Glutamatergic neuron (in vitro differentiated cells): ENCODE measurements at places on chromosomes 1 and 21. TPM values are rescaled to one million over a fixed set of nuclear protein-coding genes. Genes with fewer than 3 reads are reported as not detected.

DNA sequence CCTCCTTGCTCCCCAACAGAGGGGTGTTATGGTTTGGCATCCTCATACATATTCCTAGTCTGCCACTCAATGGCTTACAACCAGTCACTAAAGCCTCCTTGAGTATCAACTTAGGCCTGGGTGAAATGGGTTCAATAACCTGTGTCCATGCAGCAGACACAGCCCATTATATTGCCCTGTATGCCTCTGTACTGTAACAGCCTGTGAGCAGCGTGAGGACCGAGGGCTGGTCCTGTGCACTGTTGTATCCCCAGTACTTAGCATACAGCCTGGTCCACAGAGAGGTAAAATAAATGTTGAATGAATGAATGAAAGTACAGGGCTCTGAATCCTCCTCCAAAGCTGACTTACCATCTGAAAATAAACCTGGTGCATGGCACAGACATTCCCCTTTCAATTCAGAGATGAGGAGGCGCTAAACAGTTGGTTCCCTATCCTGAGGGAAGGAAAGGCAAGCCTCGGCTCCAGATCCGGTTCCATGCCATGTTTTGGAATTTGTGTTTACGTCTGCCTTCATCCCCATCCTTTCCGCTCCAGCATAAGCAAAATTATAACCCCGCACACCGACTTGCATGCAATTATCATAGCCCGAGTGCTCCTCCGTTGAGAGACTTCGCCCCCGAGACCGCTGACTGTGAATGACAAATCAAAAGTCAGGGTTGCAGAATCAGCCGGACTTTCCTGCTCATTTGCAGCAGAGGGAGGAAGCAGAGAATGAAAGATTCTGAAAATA, 45.0 kb upstream of the DNAJC6 start:
- DNase-seq: peak; percentile 76
- H3K36me3 ChIP-seq: no peaks in the 10 kb centered on the region
- H3K27ac ChIP-seq: peak overlapping the region; percentile 1
- peaks cover 9% of the 10 kb centered on the region for H3K4me1 ChIP-seq

DNA sequence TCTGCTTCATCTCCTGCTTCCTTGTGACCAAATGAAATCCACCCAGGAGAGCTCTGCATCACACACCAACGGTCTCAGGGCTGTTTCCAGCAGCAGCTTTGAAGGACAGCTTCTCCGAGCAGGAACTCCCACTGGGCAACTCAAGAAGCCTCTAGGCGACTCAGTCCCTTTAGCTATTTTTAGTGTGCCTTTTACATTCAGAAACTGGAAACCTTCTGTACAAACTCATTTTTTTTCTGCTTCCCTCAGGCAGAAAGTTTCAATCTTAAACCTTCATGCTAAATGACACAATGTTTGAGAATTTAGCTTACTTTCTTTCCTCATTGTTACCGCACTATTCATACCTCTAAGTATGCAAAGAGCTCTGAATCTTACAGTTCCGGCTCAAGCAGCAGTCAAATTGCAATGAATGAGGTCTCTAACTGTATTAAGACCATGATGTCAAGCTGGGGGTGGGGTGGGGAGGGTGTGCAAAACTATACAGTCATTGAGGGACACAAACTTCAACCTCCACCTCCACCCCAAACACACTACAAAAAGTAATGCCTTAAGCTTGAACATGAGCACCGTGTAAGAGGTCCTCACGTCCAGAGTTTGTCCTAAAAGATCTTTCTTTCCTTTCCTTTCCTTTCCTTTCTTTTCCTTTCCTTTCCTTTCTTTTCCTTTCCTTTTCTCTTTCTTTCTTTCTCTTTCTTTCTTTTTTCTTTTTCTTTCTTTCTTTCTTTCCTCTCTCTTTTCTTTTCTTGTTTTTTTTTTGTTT, 16.4 kb upstream of the TARBP1 start:
- H3K27me3 ChIP-seq: no peaks in the 10 kb centered on the region
- peak overlapping the region; percentile 33 for H3K4me3 ChIP-seq
- no peaks in the 10 kb centered on the region for H3K36me3 ChIP-seq
- H3K27ac ChIP-seq: no peak overlapping the region
- H3K4me1 ChIP-seq: peaks cover 34% of the 10 kb centered on the region

GRCh38 chr1:186413319-186413718, 37.7 kb downstream of the ODR4 start:
- no peaks in the 10 kb centered on the region for H3K36me3 ChIP-seq
- H3K27me3 ChIP-seq: no peaks in the 10 kb centered on the region
- DNase-seq: no peak
- H3K4me1 ChIP-seq: no peaks in the 10 kb centered on the region
- H3K4me3 ChIP-seq: no peak overlapping the region
- H3K27ac ChIP-seq: no peak overlapping the region

DNA sequence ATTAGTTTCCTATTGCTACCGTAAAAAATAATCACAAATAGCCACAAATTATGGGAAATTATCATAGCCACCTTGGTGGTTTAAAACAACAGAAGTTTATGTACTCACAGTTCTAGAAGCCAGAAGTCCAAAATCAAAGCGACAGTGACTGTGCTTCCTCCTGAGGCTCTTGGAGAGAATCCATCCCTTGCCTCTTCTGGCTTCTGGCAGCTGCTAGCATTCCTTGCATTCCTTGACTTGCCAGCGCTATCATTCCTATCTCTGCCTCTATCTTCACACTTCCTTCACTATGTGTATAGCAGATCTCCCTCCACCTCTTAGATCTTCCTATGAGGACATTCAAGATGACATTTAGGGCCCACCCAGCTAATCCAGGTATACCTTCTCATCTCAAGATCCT, 180.1 kb upstream of the USP25 start:
- H3K36me3 ChIP-seq: no peaks in the 10 kb centered on the region
- DNase-seq: no peak
- H3K4me3 ChIP-seq: no peak overlapping the region
- peaks cover 2% of the 10 kb centered on the region for H3K27me3 ChIP-seq
- no peak overlapping the region for H3K27ac ChIP-seq

DNA sequence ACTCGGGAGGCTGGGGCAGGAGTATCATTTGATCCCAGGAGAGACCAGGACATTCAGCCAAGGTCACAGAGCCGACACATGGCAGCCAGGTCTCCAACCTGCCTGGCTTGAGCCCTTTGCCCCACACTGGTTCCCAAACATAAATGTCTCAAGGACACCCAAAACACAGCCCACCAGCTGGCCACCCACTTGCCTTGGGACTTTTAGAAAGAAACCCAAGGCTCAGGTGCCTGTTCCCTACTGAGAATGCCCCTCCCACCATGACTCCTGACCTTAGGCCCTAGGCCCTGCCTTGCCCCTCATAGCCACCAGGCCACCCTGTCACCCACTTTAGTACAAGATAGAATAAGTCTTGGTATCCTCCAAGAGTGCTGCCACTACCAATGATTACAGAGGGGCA, 41.9 kb upstream of the LRP8 start:
- DNase-seq: no peak
- no peak overlapping the region for H3K4me3 ChIP-seq
- no peak overlapping the region for H3K27ac ChIP-seq
- no peaks in the 10 kb centered on the region for H3K36me3 ChIP-seq

DNA sequence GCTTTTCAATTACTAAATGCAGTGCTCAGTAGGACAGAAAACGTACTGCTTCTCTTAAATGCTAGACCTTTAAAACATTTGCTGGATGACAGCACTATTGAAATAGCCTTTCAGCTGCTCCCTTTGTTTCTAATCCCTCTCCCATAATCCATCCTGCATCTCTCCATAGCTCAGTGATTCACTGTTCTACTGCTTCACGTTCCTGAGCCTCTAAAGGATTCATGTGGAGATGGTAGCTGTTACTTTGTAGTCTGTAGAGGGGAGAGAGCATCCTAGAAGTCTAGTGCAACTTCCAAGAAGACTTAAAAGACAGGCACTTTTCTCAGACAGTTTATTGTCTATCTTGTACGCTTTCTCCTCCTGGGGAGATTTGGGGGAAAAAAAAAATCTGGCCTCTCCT, 51.4 kb downstream of the LRRC8B start:
- DNase-seq: no peak
- H3K27me3 ChIP-seq: no peaks in the 10 kb centered on the region
- no peaks in the 10 kb centered on the region for H3K36me3 ChIP-seq
- no peaks in the 10 kb centered on the region for H3K4me1 ChIP-seq

GRCh38 chr1:167268347-167268787, 47.7 kb downstream of the POU2F1 start:
- H3K27ac ChIP-seq: peak overlapping the region; percentile 13
- DNase-seq: no peak
- no peaks in the 10 kb centered on the region for H3K36me3 ChIP-seq

DNA sequence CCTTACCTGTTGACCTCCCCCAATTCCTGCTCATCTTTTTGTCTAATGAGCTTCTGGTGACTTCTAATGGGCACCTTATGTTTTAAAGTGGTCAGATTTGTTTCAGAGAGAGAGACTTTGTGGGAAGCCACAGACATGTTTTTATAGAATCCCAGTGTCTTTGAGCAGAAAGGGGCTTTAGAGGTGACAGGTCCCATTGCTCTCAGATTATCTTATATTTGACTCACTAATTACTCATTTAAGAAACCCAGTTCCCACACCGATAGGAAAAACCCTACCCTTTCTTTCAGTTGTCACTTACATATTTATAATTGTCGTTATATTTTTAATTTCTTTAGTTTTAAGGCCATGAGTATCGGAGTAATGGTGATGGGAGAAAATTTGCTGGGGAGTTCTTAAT, 215.5 kb downstream of the CAMTA1 start:
- H3K4me3 ChIP-seq: no peak overlapping the region
- H3K27me3 ChIP-seq: peaks cover 3% of the 10 kb centered on the region
- H3K4me1 ChIP-seq: peaks cover 3% of the 10 kb centered on the region
- no peak overlapping the region for H3K27ac ChIP-seq
- no peaks in the 10 kb centered on the region for H3K36me3 ChIP-seq
- no peak for DNase-seq

DNA sequence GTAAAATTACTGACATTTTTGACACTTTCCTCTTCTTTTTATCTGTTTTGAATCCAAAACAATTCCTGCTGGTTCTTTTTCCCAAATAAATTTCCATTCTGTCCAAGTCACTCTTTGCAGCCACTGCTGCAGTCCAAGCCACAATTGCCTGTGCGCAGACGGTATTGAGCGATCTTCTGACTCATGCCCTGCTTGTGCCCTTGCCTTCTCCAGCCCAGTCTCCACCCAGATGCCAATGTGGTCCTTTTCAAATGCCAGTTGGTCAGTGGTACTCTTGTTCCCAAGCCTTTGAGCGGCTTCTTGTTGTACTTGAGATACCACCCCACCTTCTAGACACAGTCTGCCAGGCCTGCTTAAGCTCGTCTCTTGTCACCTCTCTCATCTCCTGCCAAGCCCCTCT, 78.9 kb downstream of the CAMTA1 start:
- H3K27me3 ChIP-seq: no peaks in the 10 kb centered on the region
- no peaks in the 10 kb centered on the region for H3K36me3 ChIP-seq
- no peak overlapping the region for H3K4me3 ChIP-seq

GRCh38 chr1:239011382-239011781, 375.0 kb upstream of the CHRM3 start:
- DNase-seq: no peak
- H3K4me3 ChIP-seq: no peak overlapping the region
- H3K36me3 ChIP-seq: no peaks in the 10 kb centered on the region
- H3K4me1 ChIP-seq: no peaks in the 10 kb centered on the region
- no peak overlapping the region for H3K27ac ChIP-seq
- H3K27me3 ChIP-seq: no peaks in the 10 kb centered on the region

- H3K27me3 ChIP-seq: peaks cover 3% of the 10 kb centered on the region
- no peak overlapping the region for H3K4me3 ChIP-seq
- no peak for DNase-seq
- no peak overlapping the region for H3K27ac ChIP-seq
Measured at GRCh38 chr1:147771226-147772125, 11.1 kb upstream of the GJA5 start.

DNA sequence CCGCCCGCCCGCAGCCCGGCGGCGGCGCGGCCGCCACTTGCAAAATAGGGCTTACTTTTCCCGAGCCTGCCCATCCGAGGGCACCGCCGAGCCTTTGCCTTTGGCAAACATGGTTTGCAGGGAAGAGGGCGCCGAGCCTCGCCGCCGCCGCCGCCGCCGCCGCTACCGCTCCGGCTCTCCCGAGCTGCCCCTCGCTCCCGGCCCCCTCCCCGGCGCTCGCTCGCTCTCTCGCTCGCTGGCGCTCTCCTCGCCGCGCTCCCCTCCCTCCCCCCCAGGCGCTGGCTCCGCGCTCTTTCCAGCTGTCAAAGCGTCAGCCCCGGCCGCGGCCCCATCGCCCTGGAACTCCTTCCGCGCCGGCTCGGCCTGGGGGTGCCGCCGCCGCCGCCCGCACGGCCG, 298 bp downstream of the SSBP3 start:
- H3K4me3 ChIP-seq: no peak overlapping the region
- H3K36me3 ChIP-seq: peaks cover 18% of the 10 kb centered on the region
- H3K27ac ChIP-seq: no peak overlapping the region
- peaks cover 35% of the 10 kb centered on the region for H3K27me3 ChIP-seq

DNA sequence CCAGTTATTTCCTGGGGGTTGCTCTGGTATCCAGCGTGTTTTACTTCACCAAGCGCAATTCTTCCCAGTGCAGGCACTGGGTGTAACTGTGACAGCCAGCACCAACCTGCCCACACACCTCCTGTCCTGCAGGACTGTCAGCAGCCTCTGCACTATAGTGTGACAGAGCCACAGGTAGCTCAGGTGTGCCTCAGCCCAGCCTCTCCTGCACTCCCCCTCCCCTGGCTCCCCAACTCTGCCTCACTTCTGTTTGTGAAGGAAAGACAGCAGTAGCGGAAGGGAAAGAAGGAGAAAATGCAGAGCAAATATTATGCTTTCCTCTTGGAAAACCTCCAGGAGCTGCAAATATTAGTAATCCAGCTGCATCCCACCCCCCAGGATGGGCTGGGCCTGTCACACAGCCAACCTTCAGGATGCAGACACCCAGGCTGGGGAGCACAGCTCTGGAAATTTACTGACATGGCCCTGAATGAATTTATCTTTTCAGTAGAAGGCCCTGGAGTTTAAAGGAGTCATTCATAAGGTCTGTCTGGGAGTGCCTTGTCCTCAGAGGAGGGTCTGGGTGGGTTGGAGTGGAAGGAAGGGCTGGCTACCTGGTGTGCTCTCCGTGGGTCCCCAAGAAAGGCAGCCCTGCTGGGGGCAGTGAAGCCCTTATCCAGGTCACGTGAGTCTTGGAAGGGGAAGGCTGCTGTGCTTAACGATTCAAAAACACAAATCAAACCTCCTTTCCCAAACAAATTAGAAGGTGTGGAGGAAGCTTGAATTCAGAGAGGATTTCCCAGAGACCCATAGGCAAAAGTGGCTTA, 20.9 kb downstream of the CAPN2 start:
- no peak overlapping the region for H3K27ac ChIP-seq
- no peak for DNase-seq
- H3K4me1 ChIP-seq: peaks cover 3% of the 10 kb centered on the region
- H3K4me3 ChIP-seq: no peak overlapping the region
- H3K27me3 ChIP-seq: peaks cover 6% of the 10 kb centered on the region

GRCh38 chr1:116006486-116006964, 30.2 kb downstream of the SLC22A15 start:
- peaks cover 9% of the 10 kb centered on the region for H3K36me3 ChIP-seq
- no peaks in the 10 kb centered on the region for H3K4me1 ChIP-seq
- H3K27ac ChIP-seq: no peak overlapping the region
- H3K27me3 ChIP-seq: peaks cover 2% of the 10 kb centered on the region
- no peak overlapping the region for H3K4me3 ChIP-seq
- no peak for DNase-seq

Gene SLFNL1
- total RNA-seq: 0.20 TPM

Gene PDZK1IP1
- total RNA-seq: not detected

Gene KRTAP13-2
- not detected for total RNA-seq

Gene SELE
- not detected for total RNA-seq

Gene LHX4
- 2.1 TPM for total RNA-seq

Gene KLHDC8A
- total RNA-seq: 125 TPM
